ENCODE measurements at places on chromosomes 13 and 19.

DNA sequence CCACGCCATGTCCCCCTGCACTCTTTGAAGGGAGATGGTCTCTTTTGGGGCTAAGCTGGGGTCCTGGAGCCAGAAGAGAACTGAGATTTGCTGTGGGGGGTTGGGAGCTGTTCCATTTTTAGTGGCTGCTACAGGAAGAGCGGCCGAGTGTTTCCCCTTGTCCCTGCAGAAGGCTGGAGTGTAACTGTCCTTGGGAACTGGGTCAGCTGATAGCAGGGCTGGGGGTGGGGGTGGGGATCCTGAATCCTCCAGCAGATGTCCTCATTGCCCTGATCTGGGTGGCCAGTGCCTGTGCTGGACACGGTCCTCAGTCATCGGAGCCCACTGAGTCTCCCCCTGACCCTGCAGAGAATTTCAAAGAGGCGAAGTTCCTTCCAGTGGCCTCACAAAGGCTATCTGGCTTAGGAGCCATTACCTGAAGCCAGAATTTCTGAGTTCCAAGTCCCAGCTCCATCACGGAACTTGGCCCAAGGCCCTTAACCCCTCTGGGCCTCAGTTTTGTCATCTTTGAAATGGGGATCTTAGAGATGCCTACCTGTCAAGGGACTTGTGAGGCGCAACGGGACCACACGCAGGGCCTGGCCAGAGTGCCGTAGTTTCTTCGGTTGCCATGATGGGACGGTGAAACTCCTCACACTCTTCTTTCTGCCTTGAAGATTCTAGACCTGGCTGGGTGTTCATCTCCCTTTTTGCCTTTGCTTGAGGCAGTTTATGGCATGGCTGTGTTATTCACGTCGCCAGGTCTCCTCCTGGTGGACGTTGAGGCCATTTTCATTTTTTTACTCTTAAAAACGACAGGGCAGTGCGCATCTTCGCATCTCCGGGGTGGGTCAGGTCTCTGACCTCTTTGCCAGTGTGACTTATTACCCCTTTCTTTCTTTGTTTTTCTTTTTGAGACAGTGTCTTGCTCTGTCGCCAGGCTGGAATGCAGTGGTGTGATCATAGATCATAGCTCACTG is 51.9 kb downstream of the DNM2 start:
- DNase-seq = no peak

DNA sequence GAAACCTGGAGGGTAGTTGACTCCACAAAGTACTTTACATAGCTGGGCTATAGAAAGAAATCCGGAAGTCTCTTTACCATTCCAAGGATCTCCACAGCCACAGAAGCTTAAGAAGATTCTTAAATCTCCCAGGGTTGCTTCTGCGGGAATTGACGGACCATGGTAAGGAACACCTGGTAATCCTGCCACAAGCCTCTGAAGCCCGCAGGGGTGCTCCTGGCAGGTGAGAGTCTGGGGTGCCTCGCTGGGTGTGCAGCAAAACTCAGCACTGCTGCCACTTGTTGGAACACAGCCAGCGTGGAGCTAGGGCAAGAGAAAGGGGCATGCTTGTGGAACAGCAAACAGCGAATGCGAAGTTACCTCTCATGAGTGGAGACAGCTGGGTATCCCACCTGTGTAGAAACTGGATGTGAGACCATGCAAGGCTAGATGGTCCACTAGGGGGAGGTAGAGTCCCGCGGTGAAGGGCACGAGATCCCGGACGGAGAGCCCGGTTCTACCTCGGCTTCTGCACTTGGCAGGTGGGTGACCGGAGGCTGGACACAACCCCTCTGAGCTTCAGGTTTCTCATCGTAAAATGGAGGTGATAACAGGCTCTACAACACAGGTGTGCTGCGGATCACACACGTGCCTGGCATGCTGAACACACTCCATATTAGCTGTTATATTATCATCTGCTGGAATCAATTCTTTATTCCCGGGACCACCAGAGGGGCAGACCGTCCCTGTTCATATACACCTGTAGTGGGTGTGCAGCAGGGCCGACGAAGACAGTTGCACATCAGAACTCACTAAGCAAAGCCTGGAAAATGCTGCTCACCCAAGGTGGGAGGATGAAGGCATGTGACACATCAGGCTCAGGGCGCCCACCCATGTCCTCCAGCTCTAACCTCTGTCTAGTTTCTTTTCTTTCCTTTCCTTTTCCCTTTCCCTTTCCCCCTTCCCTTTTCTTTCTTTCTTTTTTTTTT is 24.1 kb upstream of the UBAC2 start:
- peak; percentile 77 for DNase-seq

DNA sequence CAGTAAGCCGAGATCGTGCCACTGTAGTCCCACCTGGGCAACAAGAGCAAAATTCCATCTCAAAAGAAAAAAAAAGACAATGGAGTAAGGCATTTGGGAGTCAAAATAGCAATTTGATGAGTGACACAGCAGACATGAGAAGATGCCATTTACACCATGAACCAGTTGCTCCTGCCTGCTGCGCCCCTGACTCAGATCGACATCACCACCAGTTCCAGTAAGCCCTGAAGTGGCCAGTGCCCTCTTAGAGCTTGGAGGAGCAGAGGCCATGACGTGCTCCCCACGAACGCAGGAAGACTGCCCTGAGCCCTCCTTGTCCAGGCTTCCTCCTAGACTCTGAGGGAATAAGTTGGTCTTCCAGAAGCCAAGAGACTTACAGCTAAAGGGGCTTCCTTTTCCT is 339.2 kb downstream of the MYO16 start:
- DNase-seq = no peak

GRCh38 chr13:113657851-113658741 is at the start of gene ATP4B:
ATP4B (minus strand) TSS chr13:113658198; CDS start chr13:113658144, 54 bp downstream.
- no peak for DNase-seq

GRCh38 chr13:94435604-94436226 is 43.8 kb downstream of the DCT start:
- no peak for DNase-seq

- no peak for DNase-seq
Observed at GRCh38 chr13:112444416-112445399, 68.6 kb downstream of the SPACA7 start.

DNA sequence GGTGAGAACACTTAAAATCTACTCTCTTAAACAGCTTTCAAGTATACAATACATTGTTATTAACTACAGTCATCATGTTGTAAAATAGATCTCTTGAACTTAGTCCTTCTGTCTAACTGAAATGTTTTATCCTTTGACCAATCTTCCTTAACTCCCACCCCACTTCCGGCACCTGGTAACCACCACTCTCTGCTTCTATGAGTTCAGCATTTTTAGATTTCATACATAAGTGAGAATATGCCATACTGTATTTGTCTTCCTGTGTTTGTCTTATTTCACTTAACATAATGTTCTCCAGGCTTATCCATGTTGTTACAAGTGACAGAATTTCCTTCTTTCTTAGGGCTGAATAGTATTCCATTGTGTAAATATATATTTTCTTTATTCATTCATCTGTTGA is 144.1 kb upstream of the TRPC4 start:
- DNase-seq = no peak

DNA sequence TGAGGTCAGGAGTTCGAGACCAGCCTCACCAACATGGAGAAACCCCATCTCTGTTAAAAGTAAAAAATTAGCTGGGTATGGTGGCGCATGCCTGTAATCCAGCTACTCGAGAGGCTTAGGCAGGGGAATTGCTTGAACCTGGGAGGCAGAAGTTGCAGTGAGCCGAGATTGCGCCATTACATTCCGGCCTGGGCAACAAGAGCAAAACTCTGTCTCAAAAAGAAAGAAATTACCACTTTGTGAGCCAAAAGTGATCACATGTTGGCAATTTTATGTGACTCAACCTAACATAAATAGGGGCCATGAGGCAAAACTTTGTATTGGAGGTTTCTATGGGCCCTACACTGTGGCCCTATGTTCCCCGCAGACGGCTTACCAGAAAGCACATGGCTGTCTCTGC is 72.2 kb downstream of the MAP4K1 start:
- no peak for DNase-seq

DNA sequence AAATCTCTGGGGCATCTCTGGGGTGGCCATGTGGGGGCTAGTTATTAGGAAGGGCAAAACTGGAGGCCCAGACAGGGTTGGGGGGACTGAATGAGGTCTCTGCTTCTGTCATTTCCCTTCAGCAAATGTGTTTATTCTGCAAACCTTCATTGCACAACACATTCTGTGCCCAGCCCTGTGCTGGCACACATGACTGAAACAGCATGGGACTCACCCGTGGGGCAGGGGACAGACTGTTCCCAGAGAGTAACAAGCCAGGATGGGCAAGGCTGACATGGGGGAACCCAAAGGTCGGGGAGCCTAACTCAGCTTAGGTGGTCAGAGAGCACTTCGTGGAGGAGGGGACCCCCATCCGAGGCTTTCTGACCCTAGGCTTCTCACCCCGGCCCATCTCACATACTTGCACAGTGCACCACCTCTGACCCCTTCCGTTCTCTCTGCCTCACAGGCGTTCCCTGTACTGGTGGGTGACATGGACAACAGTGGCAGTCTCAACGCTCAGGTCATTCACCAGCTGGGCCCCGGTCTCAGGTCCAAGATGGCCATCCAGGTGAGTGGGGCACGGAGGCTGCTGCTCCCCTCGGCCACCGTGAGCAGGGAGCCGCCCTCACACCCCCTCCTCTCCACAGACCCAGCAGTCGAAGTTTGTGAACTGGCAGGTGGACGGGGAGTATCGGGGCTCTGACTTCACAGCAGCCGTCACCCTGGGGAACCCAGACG is 2.4 kb downstream of the TOMM40 start:
- DNase-seq = no peak

DNA sequence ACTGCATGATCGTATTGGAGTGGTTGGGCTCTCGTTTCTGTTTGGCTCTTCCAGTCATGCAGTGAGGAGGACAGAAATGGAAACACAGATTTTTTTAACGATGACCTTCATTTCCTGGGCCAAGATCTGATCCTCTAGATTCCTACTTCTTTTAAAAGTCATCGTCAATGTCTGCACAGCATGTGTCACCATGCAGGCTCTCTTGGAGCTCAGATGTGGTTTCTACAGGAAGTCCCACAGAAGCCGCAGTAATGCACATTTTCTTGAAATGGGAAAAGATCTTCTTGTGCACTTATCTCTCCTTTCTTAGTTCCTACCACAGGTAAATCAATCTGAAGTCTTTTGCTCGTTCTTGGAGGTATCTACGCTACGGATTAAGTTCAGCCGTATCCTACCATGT is 626.9 kb downstream of the EFNB2 start:
- no peak for DNase-seq
